Vagina (tissue), 2 donors: ENCODE measurements at places on chromosomes 4 and X. TPM values are rescaled to one million over a fixed set of nuclear protein-coding genes. Genes with fewer than 3 reads are reported as not detected.

The CYTL1 gene
- 2.0 TPM for total RNA-seq

The KCND1 gene
- total RNA-seq, result 2.0 TPM

The AWAT2 gene
- total RNA-seq, result not detected

GRCh38 chr4:113908829-113909228 is 70.6 kb downstream of the ARSJ start:
- no peaks in the 10 kb centered on the region for H3K36me3 ChIP-seq
- H3K4me3 ChIP-seq, result no peak overlapping the region
- no peaks in the 10 kb centered on the region for H3K4me1 ChIP-seq
- no peak for DNase-seq
- no peak overlapping the region for H3K27ac ChIP-seq
